ENCODE measurements at places on chromosomes 3 and 15.

DNA sequence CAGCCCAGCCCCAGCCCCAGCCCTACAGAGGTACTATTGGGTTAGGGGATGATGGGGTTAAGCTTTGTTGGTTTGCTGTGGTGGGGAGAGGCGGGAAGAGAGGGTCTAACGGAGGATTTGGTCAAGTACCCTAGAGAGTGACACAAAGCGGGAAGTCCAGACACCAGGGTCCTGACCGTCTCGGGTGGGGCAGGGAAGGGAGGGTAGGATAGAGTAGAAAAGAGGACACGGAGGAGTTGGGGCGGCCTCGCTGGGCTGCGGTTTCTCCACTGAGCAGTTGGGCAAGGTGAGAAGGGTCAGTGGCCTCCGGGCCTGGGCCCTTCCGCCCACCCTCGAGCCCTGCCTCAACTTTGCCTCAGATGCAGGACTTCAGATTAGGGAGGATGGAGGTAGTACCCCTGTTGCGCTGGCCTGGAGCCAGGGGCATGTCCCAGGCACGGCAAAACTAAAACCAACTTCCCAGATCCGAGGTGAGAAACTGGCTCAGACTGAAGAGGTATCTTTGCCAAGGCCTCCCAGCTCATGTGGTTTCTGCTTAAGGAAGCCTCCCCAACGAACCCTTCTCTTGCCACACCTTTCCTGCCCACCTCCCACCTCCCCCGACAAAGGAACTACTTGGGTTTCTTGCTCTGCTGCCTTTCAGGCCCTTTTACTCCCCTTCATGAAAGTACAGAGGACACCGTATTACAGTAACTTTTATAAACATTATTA is 551 bp downstream of the PML start:
- no peak for DNase-seq

DNA sequence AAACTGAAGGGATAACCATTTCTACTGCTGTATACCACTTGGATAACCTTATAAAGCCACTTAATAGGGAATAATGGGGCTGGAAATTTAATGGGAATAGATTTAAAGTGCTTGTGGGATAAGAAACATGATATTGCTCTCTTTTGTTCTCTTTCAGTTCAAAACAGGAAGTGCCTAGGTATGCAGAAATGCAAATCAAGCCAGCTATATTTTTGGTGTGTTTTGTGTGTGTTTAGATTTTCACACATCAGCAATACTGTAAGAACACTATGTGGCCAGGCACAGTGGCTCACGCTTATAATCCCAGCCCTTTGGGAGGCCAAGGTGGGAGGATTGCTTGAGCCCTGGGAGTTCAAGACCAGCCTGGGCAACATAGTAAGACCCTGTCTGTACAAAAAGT is 442.3 kb upstream of the TPRG1 start:
- DNase-seq: no peak

- DNase-seq: no peak
Measured at GRCh38 chr15:36007699-36008098, 461.7 kb upstream of the DPH6 start.

- no peak for DNase-seq
Measured at GRCh38 chr3:171236265-171237008, 209.9 kb upstream of the SLC2A2 start.

DNA sequence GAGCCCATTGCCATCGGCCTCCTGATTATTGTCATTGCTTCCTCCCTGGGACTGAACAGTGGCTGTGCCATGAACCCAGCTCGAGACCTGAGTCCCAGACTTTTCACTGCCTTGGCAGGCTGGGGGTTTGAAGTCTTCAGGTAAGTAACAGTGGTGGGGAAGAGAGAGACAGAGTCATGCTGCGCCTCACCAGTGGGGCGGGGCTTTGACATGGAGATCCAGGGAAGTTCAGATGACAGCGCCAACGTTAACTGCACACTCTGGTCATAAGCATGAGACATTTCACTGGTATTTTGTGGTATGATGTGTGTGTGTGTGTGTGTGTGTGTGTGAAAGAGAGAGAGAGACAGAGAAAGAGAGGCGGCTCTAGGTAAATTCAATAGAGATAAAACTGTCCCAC is 41.0 kb downstream of the AQP9 start:
- DNase-seq: no peak

GRCh38 chr3:127925384-127925783 is 10.4 kb downstream of the KBTBD12 start:
- DNase-seq: no peak

- no peak for DNase-seq
Measured at GRCh38 chr3:49871531-49872153, 1.9 kb upstream of the CAMKV start.

DNA sequence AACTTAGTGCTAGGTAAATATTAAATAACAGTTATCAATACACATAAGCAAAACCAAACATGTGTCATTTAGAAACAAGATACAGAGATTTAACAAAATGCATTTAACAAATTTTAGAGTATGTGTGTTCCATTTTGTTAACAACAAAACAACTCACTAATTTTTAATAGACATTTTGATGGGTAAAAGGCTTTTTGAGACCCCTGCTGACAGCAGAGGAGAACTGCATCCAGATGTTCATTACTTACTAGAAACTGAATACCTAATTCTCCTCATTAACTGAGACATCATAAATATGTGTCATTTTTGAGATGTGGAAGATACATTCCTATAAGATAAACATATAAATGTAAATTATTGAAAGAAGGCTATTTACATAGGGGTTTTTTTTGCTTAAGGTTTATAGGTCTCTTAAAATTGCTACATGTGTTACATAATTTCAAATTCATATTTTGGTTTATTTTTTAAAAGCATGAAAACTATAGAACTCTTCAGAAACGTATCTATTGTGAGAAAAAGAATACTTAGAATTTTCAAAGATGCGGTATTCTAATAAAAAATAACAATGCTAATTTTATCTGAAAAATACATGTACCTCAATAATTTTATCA is 1009.8 kb downstream of the TUSC7 start:
- peak; percentile 9 for DNase-seq

- DNase-seq: no peak
Measured at GRCh38 chr3:158712443-158712842, 19.8 kb downstream of the RARRES1 start.

GRCh38 chr3:107426223-107426622 is 49.0 kb downstream of the CCDC54 start:
- DNase-seq: no peak

DNA sequence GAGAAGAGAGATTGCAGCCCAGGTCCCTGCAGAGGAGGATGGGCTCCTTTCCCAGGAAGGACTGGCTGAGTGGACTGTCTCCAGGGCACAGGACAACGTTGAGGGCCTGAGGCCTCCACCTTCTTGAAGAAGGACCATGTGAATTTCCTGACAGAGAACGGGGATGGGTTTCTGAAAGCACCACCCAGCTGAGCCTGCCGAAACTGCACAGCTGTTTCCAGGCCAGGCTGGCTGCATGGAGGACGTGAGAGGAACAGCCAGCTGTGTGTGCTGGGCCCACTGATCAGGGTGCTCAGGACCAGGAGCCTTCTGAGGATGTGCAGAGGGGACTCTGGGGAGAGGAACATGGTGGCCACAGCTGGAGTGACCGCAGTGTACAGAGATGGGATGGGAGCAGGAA is 39.2 kb downstream of the HMCES start:
- no peak for DNase-seq

GRCh38 chr15:60052796-60053195 is 48.7 kb downstream of the FOXB1 start:
- no peak for DNase-seq

- DNase-seq: no peak
Measured at GRCh38 chr3:27614592-27614991, 107.5 kb downstream of the EOMES start.

DNA sequence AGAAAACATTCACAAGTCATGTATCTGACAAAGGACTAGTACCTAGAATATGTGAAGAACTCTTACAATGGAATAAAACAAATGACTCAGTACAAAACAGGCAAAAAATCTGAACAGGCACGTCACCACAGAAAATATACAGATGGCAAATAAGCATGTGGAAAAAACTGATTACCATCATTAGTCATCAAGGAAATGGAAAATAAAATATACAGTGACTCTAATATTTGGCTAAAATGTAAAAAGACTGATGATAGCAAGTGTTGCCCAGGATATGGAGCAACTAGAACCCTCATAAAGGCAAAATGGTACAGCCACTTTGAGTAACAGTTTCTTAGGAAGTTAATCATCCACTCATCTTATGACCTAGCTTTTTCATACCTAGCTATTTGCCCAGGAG is 95.8 kb upstream of the ABHD17C start:
- DNase-seq: no peak

DNA sequence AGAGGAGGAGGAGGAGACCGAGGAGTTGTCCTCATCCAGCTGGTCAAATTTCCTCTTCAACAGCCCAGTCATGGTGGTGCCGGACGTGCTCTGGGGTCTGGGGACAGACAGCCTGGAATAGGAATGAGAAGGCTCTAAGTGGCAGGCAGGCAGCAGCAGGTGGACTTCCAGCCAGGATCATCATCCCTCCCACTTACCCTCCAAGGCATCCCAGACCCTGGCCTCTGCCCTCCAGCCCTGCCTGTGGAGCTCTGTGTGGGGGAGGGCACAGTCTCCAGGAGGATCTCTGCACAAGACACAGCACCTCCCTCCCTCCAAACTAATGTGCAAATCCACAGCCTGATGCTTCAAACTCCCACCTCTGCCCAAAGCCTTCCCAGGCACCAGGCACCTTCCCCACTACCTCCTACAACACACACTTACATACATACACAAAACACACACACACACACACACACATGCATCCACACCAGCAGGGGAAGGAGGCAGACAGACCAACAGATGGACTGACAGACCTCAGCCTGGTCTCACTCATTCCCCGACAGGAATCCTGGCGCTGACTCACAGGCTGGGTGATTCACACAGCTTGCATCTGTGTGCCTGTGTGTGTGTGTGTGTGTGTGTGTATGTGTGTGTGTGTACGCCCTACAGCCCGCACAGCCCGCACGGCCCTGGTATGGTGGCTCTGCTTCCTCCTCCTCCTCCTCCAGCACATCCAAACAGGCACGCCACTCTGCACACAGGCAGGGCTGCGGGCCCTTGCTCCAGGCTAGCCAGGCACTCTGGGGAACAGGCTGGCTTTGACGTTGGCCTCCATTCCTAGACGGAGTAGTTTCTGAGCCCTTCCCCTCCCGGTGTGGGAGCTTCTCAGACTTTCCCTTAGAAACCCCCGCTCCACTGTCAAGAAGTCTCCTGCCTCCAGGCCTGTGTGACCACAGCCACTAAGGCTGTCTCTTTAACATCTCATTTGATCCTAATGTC is 6.5 kb downstream of the CSRNP1 start:
- no peak for DNase-seq

DNA sequence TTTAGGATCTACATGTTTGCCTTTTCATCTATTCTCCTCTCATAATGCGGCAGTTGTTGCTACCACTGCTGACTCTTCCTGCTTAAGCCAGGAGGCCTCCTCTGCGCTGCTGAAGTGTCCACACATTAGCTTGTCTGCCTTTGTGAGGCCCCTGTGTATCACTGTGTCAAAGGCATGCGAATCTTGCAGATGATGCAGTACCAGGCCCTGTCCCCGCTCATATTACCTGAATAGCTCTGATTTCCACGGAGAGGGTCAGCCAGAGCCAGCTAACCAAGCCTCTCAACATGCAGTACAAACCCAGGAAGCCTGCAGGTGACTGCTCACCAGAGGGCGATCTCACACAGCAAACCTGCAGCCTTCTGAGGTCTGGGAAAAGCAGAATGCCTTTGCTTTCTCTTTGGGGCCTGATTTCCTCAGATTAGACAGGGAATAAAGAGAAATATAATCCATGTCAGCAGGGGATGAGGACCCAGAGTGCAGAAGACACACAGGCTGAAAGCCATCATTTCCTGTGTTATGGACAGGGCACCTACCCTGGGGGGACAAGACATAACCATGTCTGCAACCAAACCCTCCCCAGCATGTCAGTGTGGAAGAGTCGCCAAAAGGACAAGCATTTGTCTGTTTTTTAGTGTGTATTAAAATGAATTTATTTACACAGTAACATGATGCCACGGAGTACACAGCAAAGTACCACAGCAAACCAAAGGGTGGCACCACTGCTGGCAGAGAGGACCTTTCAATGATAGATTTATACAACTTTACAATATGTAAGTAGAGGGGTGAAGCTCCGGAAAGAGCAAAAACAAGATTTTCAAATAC is 36.8 kb upstream of the TSPAN3 start:
- DNase-seq: peak; percentile 55

- DNase-seq: no peak
Measured at GRCh38 chr15:37246856-37247255, 146.5 kb upstream of the MEIS2 start.

GRCh38 chr3:65030014-65030627 is 342.3 kb upstream of the ADAMTS9 start:
- no peak for DNase-seq

- DNase-seq: no peak
Measured at GRCh38 chr15:100112061-100112420, 229.7 kb downstream of the ADAMTS17 start.

GRCh38 chr3:111691293-111691909 is 96.3 kb upstream of the ZBED2 start:
- DNase-seq: peak; percentile 10

DNA sequence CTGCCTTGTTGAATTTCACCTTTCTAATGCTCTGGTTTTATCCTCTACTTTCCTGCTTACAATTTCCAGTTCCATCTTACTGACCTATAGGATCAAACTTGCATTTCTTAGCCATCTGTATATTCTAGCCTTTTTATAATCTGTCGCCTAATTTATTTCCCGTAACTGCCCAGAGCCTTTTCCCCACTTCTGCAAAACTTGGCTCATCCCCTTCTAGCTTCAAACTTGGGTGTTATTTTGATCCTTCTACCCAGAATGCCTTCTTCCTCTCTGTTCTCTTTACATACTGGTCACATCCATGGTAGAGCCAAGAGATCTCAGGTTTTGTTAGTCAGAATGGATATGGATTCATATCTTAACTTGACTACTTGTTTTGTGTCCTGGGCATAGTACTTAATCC is 2.6 kb downstream of the SACM1L start:
- DNase-seq: no peak

DNA sequence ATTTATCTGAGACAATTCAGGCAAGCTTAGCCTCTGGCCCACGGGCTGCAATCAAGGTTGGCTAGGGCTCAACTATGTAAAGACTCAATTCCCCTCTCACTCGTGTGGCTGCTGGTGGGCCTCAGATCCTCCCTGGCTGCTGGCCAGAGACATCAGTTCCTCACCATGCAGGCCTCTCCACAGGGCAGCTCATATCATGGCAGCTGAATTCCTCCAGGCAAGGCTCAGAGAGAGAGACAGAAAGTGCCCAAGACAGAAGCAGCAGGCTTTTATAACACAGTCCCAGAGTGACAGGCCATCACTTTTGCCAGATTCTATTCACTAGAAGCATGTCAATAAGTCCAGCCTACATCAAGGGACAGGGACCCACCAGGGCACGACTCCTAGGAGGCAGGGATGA is 63.2 kb downstream of the XXYLT1 start:
- DNase-seq: no peak

DNA sequence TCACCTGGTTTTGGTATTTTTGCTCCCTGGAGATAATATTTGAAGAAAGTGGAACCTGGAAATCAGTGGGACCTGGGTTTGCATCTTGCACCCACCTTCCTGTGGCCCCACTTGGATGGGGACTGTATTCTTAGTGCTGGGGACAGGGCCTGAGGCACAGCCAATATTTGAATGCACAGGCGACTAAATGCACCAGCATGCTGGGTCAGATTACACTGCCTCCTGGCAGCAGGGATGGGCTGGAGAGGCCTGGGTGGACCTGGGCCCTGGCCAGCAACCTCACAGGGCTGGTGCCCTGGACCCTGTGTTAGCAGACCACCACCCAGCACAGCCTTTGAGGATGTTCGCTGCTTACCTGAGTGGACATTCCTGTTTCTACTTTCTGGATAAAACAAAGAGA is 10.5 kb downstream of the ITIH4 start:
- no peak for DNase-seq

GRCh38 chr3:35664460-35664919 is 25.2 kb downstream of the ARPP21 start:
- DNase-seq: no peak

Data from GM13977 (cell line).